Neural progenitor cell (in vitro differentiated cells): ENCODE measurements at places on chromosomes 7 and 10.

DNA sequence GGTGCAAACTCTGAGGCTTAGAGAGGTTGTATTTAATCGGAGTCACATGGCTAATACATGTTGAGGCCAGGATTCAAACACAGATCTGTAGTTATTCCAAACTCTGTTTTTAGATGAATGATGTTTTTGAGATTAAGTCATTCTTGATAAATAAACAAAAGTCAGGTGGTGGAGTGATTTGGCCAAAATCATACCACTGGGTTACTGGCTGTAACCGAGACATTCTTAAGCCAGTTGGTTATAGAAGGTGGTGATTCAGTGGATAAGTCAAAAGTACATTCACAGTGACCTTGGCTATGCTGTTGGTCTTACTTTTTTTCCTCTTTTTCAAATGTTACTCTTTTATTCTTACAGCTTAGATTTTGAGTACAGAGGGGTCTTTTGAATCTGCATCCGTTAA is 361.4 kb downstream of the KIF20B start:
- no peak overlapping the region for H3K27ac ChIP-seq
- no peak for DNase-seq
- H3K4me3 ChIP-seq, result no peak overlapping the region
- no peaks in the 10 kb centered on the region for H3K36me3 ChIP-seq
- H3K4me1 ChIP-seq, result no peaks in the 10 kb centered on the region

DNA sequence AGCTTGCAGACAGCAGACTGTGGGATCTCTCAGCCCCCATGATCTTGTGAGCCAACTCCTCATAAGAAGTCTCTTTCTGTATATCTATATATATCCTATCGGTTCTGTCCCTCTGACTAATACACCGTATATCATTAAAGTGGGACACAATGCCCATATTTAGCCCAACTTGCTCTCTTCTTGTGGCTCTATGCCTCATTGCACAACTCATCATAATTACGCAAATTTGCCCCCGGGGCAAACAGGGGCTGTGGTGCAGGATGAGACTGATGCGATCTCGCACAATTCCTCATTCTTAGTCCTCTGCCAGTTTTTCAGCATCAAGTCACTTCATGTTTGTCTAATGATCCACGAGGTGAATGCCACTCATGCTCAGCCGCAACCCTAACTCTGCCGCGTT is 183.2 kb downstream of the PRPF18 start:
- no peak overlapping the region for H3K4me3 ChIP-seq
- no peaks in the 10 kb centered on the region for H3K27me3 ChIP-seq
- H3K27ac ChIP-seq, result no peak overlapping the region

GRCh38 chr7:101330011-101330484 is 8.4 kb upstream of the IFT22 start:
- no peak overlapping the region for H3K27ac ChIP-seq
- H3K27me3 ChIP-seq, result no peaks in the 10 kb centered on the region
- H3K36me3 ChIP-seq, result no peaks in the 10 kb centered on the region
- no peak overlapping the region for H3K4me3 ChIP-seq

DNA sequence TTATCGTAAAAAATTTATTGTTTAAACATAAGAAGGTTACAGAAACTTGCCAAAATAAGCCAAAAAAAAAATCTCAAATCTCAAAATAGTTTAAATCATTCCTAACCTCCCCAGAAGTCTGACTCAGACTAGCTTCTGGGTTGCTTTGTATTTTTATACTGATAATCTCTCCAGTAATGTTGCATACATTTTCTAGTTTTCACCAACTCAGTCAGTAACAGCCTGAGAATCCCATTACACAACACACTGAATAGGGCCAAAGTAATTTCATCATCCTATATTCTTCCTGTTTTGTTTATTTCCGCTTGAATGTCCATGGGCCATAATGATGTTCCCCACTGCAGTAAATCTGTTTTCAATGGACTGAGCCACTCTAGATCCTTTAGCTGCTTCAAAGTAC is 478.5 kb downstream of the GPAM start:
- H3K36me3 ChIP-seq, result no peaks in the 10 kb centered on the region
- no peak overlapping the region for H3K4me3 ChIP-seq
- no peak for DNase-seq

DNA sequence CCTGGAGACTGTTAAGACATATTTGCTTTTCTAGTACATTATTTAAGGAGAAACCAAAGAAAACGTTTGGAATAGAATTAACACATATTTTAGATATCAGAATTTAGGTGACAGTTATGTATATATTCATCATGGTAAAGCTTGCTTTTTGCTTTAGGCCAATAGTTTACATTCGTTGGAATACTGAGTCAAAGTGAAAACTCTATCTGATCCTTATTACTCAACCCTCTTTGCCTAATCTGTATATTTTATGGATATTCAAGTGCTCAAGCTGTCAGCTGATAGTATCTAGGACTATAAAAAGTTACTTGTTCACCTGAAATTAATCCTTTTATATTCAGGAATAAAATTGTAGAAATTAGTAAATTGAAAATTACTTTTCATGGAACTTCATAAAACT is 61.1 kb downstream of the VPS50 start:
- no peak overlapping the region for H3K27ac ChIP-seq
- no peaks in the 10 kb centered on the region for H3K27me3 ChIP-seq
- H3K4me1 ChIP-seq, result no peaks in the 10 kb centered on the region
- H3K4me3 ChIP-seq, result no peak overlapping the region
- no peaks in the 10 kb centered on the region for H3K36me3 ChIP-seq
- no peak for DNase-seq

DNA sequence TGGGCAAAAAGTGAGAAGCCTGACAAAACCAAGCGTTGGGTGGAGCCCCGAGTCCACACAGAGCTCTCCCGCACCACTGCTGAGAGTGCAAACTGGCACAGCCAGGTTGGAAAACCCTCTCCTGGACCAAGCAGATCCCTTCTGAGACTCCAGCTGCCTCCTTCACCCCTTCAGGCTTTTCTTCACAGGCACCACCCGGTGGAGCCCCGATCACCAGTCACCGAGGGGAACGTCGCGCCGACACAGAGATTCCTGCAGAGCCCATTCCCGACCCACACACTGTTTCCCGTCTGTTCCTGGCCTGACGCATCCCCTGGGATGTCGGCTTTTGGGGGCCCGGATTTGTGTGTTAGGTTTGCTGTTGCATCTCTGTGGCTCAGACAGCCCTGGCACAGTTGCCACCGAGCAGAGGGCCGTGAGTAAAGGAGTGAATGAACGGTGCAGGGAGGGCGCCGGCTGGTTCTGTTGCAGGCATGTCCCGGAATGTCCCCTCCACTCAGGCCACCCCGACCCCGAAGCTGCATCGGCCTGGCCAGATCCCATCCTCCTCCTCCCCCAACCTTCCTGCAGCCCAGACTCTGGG is 51.0 kb upstream of the INPP5A start:
- no peak for DNase-seq
- no peaks in the 10 kb centered on the region for H3K4me1 ChIP-seq
- H3K4me3 ChIP-seq, result no peak overlapping the region
- H3K27ac ChIP-seq, result no peak overlapping the region

DNA sequence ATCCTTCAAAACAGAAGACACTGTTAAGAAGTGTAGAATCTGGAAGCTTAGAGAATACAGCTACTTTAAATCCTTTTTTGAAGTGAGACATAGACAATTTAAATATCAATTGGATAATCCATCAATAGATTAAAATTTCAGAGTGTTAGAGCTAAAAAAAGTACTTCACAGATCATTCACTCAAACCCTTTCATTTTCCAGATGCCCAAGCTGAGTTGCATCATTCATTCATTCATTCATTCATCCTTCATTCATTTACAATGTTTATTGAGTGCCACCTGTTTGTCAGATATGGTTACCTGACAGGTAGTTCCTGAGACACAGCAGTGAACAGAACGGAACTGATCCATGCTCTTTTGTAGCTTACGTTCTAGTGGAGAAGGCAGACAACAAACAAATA is 290.7 kb upstream of the MTPN start:
- no peak overlapping the region for H3K27ac ChIP-seq
- no peak overlapping the region for H3K4me3 ChIP-seq
- H3K36me3 ChIP-seq, result no peaks in the 10 kb centered on the region
- H3K4me1 ChIP-seq, result peaks cover 8% of the 10 kb centered on the region
- H3K27me3 ChIP-seq, result no peaks in the 10 kb centered on the region

DNA sequence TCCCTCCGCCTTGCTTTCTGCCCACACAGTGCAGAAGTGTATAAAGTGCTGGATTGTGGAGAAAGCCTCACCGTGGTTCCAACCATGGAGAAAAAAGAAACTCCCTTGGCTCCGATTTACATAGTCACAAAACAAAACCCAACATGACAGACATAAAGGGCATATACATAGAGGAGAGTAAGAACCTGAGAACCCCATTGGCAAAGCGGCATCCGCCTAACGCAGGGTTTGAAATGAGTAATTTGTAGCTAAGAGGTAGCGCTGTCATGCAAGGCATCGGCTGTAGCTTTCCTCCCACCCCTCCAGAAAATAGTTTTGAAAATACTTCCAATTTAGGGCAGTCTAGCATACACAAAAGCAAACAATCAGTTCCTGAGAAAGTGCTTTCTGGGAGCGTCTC is 126.0 kb upstream of the NRBF2 start:
- no peaks in the 10 kb centered on the region for H3K4me1 ChIP-seq
- no peaks in the 10 kb centered on the region for H3K27me3 ChIP-seq
- H3K4me3 ChIP-seq, result no peak overlapping the region
- DNase-seq, result no peak
- no peaks in the 10 kb centered on the region for H3K36me3 ChIP-seq

GRCh38 chr10:82394122-82394521 is 519.1 kb downstream of the NRG3 start:
- H3K27me3 ChIP-seq, result no peaks in the 10 kb centered on the region
- no peak for DNase-seq
- no peak overlapping the region for H3K27ac ChIP-seq
- H3K36me3 ChIP-seq, result no peaks in the 10 kb centered on the region
- H3K4me1 ChIP-seq, result peaks cover 14% of the 10 kb centered on the region
- H3K4me3 ChIP-seq, result no peak overlapping the region

DNA sequence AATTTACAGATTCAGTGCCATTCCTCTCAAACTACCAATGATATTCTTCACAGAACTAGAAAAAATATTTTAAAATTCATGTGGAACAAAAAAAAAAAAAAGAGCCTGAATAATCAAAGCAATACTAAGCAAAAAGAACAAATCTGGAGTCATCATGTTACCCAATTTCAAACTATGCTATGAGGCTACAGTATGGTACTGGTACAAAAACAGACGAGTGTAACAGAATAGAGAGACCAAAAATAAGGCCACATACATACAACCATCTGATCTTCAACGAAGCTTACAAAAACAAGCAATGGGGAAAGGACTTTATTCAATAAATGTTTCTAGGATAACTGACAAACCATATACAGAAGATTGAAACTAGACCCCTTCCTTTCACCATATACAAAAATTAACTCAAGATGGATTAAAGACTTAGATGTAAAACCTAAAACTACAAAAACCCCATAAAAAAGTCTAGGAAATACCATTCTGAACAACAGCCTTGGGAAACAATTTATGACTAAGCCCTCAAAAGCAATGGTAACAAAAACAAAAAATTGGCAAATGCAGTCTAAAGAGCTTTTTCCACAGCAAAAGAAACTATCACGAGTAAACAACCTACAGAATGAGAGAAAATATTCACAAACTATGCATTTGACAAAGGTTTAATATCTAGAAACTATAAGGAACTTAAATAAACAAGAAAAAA is 207.7 kb downstream of the PTN start:
- H3K27me3 ChIP-seq, result no peaks in the 10 kb centered on the region
- no peaks in the 10 kb centered on the region for H3K36me3 ChIP-seq
- no peak overlapping the region for H3K27ac ChIP-seq
- H3K4me3 ChIP-seq, result no peak overlapping the region
- H3K4me1 ChIP-seq, result no peaks in the 10 kb centered on the region
